NCI-H1436 treated with DMSO at 0.1 percent for 48 hours (cell line): ENCODE measurements at places on chromosomes 6 and 20.

- no peak for DNase-seq
Measured at GRCh38 chr20:675033-675452, 559 bp downstream of the SCRT2 start.

- DNase-seq, result no peak
Measured at GRCh38 chr6:158417760-158418098, 105.5 kb downstream of the TULP4 start.

DNA sequence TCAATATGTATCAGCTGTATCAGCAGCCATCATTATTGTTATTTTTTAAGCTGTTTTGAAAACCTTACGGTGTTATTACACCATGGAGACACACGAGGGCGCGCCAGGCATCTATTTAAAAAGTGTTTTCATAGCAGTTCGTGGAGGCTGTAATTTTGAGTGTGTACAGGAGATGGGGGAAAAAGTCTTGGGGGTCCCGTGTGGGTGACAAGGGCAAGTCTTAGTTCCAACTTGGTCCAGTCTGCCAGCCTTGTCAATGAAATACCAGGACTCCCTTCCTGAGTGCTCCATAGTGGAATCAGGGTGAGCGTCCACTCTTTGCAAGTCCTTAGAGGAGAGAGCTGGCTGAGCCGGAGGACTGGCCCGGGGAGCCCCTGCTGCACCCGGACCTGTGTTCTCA is 43.3 kb downstream of the SLC2A10 start:
- peak; percentile 42 for DNase-seq

DNA sequence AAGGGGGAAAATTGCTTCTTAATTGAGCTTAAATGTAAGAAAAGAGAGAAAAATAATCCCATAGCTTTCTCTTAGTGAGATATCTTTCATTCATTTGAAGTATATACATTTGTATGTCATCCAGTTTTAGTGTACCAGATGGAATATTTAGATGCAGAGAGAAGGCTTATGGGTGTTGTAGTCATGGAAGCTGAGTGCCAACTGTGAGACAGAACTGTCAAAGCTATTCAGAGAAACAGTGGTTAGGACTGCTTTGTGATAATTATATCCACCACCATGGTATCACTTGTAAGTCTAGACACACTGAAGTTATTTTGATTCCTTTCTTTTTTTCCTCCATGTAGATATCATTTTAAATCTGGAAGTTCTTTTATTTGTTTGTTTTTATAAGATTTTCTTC is 524.3 kb upstream of the EPHA7 start:
- no peak for DNase-seq

GRCh38 chr6:24524805-24525204 is 30.0 kb downstream of the ALDH5A1 start:
- no peak for DNase-seq

- no peak for DNase-seq
Measured at GRCh38 chr20:19112828-19113227, 99.6 kb upstream of the SLC24A3 start.

DNA sequence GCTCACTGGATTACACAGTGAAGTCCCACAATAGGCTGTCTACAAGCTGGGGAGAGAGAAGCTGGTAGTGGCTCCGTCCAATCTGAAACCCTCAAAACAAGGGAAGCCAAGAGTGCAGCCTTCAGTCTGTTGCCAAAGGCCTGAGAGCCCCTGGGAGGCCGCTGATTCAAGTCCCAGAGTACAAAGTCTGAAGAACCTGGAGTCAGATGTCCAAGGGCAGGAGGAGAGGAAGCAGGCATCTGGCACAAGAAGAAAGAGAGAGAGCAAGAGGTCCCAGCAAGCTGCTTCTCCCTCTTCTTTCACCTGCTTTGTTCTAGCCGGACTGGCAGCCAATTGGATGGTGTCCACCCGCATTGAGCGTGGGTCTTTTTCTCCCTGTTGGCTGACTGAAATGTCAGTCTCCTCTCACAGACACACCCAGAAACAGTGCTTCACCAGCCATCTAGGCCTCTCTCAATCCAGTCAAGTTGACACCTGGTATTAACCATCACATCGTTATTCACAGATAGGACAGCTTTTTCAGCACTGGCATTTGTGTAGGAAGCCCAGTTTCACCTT is 51.2 kb downstream of the CRYBG1 start:
- DNase-seq, result no peak

DNA sequence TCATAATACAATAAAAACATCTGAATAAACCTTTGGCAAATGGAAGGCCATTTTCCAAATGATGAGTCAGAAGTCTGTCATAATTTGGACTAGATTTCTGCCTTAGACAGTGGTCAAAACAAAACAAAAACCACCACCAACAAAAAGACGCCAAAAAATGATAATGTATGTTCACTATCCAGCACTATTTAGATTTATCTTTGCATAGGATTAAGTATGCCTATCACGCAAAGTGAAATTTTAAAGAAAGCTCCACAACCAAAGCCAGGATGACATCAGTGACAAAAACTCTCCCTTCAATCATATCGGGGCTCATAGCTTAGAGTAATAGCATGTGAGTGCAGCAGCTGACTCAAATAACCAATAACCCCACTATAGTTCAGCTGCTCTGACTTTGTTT is 201.9 kb downstream of the MOXD1 start:
- DNase-seq, result no peak

GRCh38 chr6:152012227-152012626 is 204.7 kb downstream of the ESR1 start:
- DNase-seq, result no peak

GRCh38 chr6:158850807-158851115 is 31.6 kb upstream of the EZR start:
- DNase-seq, result no peak

DNA sequence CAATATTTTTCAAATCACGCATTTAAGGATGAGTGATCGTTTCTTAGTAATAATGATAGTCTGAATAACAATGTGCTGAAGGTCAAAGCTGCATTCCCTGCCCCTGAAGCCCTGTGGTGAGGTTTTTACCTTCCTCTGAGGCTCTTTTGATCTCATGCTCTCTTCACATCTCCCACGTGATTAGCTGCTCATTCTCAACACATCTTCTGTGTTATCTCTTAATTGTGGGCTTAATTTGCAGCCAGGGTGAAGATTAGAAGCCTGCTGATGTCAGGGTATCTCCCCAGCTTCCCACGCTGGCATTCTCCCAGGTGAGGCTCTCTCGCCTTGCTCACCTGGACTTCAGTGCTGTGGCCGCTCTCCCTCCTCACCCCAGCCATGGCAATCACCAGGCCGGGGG is 109.7 kb upstream of the FOXQ1 start:
- DNase-seq, result no peak

GRCh38 chr6:163837691-163838431 is 423.3 kb downstream of the QKI start:
- no peak for DNase-seq

DNA sequence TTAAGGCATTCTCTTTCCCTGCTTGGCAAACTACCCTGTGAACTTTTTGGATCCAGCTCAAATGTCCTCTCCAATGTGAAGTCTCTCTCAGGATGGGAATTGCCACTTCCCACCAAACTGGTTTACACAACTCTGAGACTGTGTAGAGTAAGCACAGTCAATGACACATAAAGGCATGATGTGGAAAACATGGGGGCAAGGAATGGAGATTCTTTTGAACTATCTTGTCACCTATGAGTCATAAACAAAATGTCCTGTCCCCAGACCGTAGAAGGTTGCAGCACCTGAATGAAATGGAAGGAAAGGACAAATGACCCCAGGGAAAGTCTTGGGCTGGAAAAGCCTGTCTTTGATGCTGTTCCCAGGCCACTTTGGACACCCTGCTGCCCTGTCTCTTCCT is 11.0 kb upstream of the KIF13A start:
- DNase-seq, result no peak

GRCh38 chr6:112188906-112189305 is 65.5 kb downstream of the LAMA4 start:
- no peak for DNase-seq

DNA sequence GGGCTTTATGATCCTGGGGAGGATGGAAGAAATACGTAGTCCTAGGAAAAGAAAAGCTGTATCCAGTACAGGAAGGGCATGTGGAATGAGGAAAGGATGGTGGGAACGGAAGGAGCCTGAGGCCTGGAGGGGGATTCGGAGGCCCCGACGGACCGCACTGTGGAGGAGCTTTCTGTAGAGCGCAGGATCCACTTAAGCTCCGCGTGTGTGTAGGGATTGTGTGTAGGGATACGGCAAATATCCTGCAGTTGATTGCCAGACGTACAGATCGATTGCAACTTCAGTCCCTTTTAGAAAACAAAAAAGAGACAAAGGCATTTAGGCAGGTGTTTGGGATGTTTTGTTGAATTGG is 32.6 kb upstream of the JAG1 start:
- DNase-seq, result no peak

GRCh38 chr6:5666695-5667094 is 340.0 kb downstream of the NRN1 start:
- DNase-seq, result no peak

- no peak for DNase-seq
Measured at GRCh38 chr6:90892271-90892670, 305.4 kb upstream of the MAP3K7 start.

DNA sequence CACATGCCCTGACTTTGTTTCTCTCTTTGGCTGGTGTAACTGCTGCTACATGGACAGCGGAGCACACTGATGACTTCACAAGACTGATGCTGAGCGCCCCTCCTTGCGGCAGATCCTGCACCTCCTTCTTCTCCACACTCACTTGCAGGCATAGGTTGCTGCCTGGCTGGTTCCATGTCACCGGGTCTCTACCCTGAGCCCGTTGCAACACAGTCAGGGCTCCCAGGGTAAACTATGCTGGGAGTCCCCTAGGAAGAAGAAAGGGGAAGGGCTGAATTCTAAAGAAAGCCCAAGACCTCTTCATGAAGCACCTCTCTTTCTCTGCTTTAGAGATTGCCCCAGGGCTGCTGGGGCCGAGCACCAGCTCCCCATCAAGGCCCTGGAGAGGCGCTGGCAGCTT is 83.3 kb upstream of the DUSP22 start:
- DNase-seq, result no peak

DNA sequence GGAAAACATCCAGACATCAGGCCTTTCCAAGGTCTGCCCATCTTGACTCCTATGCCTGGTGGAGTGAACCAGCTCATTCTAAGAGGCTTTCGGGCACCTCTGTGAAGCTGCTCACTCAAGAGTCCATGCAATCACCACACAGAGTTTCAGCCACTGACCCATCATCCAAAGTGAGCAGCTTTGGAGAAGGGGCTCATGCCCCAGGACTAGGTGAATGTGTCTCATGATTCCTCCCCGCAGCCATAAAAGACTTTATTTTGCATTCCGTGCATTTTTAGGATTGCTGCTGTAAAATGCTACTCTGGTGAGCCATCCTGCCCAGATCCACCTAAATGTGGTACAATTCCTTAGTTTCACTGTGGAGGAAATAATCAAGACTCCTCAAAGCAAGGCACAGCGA is 44.5 kb upstream of the EZR start:
- no peak for DNase-seq

DNA sequence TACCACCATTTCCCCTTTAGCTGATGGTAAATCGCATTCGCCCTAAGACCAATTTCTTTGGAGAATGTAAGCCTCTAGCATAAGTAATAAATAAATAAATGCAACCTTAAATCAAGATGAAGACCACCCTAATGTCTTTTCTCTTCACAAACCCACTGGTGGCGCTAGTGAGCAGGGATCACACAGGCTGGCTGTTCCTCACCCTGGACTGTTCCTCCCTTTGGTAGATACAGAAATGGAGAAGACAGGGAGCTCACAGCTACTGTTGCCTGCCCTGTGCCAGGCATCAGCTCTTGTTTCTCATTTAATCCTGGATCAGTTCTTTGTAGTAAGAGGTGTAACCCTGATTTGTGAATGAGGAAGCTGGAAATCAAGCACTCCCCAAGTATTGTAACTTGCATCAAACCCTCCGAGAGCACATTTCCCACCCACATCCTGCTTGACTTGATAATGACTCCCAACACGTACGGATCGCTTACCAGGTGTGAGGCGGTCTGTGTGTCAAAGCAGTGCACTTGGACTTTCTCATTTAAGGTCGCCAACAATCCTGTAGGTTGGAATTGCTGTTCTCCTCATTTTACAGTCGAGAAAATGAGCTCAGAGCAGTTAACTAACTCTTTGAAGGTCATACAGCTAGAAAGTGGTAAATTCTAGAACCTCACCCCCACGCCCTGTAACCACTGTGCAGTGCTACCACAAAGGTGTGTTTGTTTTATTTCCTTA is 236.1 kb downstream of the TSHZ2 start:
- no peak for DNase-seq

DNA sequence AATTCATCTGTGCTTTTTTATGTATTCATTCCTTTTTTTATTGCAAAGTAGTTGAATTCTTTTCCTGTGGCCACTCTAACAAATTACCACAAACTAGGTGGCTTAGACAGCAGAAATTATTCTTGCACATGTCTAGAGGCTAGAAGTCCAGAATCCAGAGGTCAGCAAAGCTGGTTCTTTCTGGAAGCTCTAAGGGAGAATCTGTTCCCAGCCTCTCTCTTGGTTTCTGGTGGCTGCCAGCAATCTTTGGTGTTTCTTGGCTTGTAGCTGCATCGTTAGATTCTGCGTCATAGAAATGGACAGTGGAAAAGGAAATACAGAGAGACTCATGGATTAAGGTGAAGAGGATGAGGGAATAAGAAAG is 39.3 kb downstream of the GSTA2 start:
- DNase-seq, result no peak

- DNase-seq, result no peak
Measured at GRCh38 chr6:46104209-46104608, 25.6 kb upstream of the ENPP4 start.
